ENCODE measurements at places on chromosomes 6 and 20.

DNA sequence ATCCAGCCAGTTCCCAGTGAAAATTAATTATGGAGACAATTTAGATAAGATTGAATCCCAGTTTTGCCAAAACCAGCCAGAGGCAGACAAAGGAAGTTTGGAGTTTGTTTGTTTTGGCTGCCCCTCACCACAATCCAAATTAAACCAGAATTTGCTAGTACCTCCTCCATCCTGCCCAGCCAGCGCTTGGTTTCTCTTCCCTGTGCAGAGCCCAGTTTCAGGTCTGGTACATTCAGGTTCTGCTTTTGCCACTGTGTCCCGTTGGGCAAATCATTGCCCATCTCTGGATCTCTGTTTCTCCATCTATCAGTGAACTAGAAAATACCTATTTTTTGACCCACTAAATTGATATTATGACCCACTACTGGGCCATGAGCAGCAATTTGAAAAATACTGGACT lies 26.4 kb downstream of the FOXP4 start:
- DNase-seq = no peak

GRCh38 chr6:6865611-6866010 lies 242.2 kb upstream of the RREB1 start:
- no peak for DNase-seq

- no peak for DNase-seq
Measured at GRCh38 chr20:62475027-62475771, 596 bp downstream of the GATA5 start.

DNA sequence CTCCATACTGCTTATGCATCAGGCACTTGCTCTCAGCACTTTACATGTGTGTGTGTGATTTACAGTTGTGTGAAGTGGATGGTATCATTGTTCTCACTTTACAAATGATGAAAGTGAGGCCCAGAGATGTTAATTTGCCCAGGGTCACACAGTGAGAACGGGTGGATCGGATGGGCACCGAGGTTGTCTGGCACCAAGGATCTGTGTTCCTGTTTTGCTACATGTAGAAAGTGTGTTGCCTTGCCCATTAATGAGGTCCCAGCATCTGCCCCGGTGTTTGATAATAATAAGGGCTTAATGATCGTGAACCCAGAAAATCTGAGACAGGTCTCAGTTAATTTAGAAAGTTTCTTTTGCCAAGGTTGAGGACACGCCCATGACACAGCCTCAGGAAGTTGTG lies 216.1 kb upstream of the QKI start:
- no peak for DNase-seq

- no peak for DNase-seq
Measured at GRCh38 chr6:145548933-145549648, 186.2 kb downstream of the EPM2A start.

DNA sequence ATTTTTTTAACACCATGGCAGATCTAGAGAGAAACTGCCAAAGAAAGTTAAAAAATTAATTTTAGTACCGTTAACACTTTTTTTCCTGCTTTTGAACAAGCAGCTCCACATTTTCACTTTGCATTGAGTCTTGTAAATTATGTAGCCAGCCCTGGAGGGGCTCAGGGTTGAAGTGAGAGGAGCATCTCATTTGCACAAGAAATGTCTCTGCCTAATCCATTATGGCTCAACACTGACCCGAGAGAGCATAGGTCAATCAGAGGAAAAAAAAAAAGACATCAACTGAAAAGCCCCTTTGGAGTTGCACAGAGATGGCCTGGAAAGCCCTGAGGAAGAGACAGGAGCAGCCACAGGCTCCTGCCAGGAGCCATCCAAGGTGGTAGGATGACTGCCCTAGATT lies 4.3 kb upstream of the SLPI start:
- no peak for DNase-seq

DNA sequence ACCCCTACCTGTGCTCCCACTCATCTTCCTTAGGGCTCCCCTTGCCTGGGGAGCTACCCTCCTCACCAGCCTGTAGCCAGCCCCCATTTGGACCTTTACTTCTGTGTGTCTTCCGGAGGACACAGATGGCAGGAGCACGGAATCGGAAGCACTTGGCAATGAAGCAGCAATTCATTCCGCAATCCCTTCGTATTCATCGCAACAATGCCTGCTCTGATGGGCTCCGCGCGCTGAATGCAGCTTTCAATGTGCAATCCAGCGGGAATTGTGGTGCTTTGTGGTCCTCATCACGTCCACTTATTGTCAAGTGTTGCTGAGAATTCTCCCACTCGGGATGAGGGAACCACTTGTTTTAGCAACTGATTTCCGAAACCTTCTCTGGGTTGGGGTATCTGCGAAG lies 336.0 kb downstream of the DHX35 start:
- no peak for DNase-seq

DNA sequence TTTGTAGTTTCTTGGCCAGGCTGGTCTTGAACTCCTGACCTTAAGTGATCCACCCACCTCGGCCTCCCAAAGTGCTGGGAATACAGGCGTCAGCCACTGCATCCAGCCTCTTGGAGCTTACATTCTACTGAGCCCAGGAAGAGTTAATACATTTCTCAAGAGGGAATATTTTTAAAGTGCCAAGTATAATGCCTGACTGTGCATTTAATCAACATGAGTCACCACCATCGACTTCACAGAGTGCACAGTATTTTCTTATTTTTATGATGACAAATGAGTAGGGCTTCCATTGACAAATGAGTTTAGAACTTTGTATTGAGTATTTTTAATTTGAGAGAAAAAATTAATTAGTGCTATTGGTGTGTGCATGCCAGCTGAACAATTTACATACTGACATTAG lies 72.2 kb downstream of the SASH1 start:
- DNase-seq = no peak

GRCh38 chr20:31698803-31699718 lies 23.6 kb downstream of the BCL2L1 start:
- DNase-seq = no peak
